ENCODE measurements at places on chromosomes 2 and 18. TPM values are rescaled to one million over a fixed set of nuclear protein-coding genes. Genes with fewer than 3 reads are reported as not detected.

- peak; percentile 61 for DNase-seq
Measured at GRCh38 chr18:22465859-22466457, 48.2 kb upstream of the CTAGE1 start.

DNA sequence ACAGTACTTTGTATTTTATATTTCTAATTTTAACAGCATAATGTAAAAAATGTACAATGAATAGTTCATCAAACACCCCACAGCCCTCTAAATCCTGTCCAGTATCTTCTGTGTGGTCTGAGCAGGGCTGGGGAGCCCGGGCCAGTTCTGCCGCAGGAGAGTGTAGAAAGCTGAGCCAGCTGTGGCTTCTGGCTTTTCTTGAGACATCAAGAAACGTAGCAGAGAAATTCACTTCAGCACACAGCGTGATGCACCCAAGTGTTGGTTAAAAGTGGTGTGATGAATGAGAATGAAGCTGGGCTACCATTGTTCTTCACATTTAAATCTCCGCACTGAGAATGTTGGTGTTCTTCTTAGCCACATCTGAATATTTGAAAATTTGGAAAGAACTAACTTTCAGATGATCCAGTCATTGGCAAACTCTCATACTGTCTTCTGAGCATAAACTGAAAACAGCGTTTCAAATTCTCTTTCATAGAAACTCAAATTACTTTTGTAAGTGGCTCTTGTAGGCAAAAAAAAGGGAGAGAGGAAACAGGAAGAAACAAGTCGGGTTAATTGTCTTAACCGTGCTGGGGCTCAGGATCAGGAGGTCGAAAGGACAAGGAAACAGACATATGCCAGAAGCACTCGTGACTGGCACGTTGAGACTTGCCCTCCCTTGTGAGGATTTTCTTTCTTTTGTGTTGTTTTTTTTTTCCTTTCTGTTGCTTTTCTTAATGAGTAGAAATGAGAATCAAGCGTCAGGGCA, 23.4 kb upstream of the TMEM87B start:
- DNase-seq, result no peak

GRCh38 chr2:30503695-30504052, 56.6 kb downstream of the LCLAT1 start:
- no peak for DNase-seq

GRCh38 chr2:164882276-164882675, 40.7 kb upstream of the COBLL1 start:
- DNase-seq, result no peak

DNA sequence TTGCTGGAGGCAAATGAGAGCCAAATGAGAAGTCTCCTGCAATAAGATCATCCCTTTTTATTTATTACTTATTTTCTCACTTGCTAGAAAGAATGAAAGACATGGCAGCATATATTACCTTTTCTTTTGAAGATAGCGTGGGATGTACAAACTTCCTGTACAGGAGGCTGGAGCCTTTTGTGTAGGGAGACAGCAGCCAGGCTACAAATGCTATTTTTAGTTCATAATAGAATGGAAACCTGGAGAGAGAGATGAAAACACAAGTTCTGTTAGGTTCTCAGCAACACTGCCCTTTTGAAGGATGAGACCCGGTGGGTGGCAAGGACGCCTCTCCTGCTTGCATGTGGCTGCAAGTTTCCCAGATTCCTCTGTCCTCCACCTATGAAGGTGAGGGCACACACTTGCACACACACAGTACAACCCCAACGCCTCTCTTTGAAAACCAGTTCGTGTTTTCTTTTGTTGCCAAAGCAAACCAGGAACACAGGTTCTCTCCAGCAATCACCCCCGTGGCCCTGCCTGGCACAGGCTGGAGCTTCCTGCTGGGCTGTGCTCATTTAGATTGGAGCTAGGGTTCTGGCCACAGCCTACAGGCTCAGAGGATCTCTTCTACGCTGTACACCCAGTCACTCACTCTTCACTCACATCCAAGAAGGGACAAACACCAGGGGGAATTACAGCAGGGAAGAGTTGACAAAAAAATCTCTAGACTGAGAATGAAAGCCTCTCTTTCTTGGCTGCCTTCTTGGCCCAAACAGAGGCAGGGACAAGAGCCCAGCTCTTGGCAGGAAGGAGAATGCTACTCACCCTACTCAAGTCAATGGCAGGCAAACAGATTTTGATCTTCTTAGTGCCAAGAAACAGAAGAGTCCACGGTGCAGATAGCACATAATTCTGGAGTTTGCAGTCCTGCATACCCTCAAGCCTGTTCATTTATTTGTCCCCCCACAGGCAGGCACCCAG, 55.6 kb downstream of the MRPL35 start:
- DNase-seq, result no peak

NLRC4 gene
- not detected for total RNA-seq

MAL gene
- total RNA-seq, result 63.8 TPM

ANKRD30BL gene
- not detected for total RNA-seq

Measured in epithelial cell of proximal tubule (primary cell).